ENCODE measurements at places on chromosomes 6 and 20. TPM values are rescaled to one million over a fixed set of nuclear protein-coding genes. Genes with fewer than 3 reads are reported as not detected.

- no peak for DNase-seq
Measured at GRCh38 chr20:32973077-32973717, 31.0 kb downstream of the SUN5 start.

GRCh38 chr6:14695579-14695978 lies 550.3 kb upstream of the JARID2 start:
- no peak for DNase-seq

The TCP11 gene
- total RNA-seq, result not detected

The IL17F gene
- not detected for total RNA-seq

The DYNLRB1 gene
- 38.3 TPM for total RNA-seq

GRCh38 chr6:133376743-133377142 lies 135.6 kb downstream of the EYA4 start:
- DNase-seq, result no peak

The GHRH gene
- total RNA-seq, result not detected

DNA sequence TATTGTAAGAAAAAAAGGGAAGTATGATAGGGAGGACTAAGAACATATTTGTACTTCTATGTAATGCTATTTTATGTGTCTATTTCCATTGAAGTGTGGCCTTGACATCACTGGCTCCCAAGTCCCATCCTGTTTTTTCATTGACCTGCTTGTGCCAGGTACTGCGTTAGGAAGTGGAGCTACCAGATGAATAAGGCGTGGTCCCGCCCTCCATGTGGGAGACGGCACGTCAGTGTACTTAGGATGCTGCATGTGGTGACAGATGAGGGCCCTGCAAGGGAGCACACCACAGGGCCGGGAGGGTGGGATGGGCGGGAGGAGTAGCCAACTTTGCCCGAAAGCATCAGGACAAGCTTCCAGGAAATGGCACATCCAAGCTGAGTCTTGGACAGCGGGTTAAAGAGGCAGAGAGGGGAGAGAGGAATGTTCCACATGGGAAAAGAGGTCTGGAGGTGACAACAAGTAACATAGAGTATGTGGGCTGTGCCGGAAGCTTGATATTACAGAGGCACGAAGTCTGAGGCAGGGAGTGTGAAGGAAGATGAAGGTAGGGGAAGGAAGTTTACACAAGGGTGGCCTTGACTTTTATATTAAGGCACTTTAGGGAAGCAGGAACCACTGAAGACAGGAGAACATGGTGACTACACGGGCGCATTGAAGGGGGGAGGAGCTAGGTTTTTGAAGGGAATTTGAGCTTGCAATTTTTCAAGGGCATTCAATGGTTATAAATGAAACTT lies 140.6 kb downstream of the MTHFD1L start:
- no peak for DNase-seq

- DNase-seq, result no peak
Measured at GRCh38 chr6:147390909-147391536, 117.5 kb upstream of the SAMD5 start.

DNA sequence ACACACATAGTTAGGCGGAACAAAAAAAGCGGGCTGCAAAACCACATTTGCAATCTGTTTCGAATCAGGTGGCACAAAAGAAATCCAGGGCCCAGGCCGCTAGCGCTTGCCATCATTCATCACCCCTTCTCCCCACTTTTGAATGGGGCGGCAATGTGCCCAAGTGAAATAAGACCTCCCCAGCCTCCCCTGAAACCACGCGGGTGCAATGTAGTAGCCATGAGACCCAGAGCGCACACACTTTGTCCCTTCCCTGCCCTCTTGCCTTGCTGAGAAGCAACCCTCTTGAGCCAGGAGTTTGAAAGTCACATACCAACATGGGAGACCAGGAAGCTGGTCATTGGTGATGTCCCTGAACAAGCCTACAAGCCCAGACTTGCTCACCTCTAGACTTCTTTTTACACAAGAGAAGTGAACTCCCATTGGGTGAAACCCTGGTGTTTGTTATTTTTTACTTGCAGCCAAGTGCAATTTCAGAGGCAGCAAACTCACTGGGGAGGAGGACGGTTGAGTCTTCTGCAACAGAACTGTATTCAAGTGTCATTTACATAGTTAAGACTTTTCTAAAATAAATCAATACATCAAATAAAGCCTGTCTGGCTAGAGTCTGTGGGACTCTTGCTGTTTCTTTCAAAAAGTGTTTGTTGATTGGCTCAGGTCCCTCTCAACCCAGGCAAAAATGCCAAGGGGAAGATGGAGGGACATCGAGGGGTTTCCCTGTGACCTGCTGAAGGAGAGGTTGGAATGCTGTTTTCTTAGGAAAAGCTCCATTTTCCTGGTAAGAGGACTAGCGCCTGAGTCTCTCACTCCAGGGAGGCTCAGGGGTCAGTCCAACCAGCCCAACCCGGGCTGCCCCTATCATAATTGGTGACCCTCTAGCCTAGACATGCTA lies 138.1 kb upstream of the PTPN1 start:
- no peak for DNase-seq

DNA sequence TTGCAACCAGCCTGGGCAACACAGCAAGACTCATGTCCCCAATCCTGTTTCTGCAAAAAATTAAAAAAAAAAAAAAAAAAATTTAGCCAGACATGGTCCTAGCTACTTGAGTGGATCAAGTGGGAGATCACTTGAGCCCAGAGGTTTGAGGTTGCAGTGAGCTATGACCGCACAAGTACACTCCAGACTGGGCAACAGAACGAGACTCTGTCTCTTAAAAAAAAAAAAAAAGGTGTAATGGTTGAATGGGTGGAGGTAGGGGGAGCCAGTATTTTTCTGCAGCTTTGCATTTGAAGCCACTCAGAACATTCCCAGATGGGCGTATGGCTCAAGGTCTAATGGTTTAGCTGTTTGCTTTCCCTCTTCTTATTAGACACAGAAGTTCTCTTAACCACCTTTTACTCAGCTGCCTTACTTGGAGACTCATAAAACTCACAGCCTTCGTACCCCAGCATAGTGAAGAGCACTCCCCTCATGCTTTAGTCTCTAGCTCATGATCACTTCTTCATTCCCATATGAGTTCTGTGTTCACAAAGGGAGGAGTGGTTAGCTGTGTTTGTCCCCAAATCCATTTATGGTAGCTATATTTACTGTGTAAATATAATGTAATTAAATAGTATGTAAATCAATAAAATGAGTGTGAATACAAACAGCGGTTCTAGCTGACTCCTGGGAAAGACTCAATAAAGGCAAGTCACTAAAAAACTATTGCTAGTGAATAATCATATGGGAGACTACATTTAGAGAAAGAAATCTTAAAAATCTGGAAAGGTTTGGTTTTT lies 9.0 kb downstream of the FKBP1A start:
- DNase-seq, result no peak

The CNBD2 gene
- total RNA-seq, result 20.1 TPM

The ULBP2 gene
- 1.8 TPM for total RNA-seq

DNA sequence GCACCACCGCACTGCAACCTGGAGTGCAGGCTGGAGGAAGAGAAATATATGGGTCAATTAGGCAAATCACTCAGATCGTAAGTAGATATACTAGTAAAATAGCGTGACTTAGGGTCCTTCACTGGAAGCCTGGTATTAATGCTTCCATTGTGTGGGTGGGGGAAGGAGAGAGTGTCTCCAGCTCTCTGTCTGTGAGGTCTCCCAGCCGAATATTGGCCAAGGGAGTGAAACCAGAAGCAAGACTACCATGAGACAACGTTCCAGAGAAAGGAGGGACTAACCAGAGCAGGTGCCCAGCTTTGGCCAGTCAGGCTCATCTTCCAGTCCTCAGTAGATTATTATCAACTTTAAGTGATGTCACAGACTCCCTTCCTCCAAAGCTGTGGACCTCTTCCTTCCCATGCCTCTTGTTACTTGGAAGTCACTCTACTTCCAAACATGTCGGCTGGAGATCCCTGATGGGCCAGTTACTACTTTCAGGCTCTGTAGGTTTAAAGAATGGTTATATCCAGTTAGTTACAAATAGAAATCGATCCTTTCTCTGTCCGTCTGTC lies 28.8 kb downstream of the MTHFD1L start:
- DNase-seq, result peak; percentile 1

The PDE10A gene
- total RNA-seq, result not detected

The XKR7 gene
- not detected for total RNA-seq

The GPSM3 gene
- total RNA-seq, result 202 TPM

The CLVS2 gene
- not detected for total RNA-seq

The CST5 gene
- not detected for total RNA-seq

The ZSCAN23 gene
- 0.78 TPM for total RNA-seq
